ENCODE measurements at places on chromosomes 5 and 9.

GRCh38 chr5:111676926-111677415 is 80.0 kb downstream of the NREP start:
- no peak for DNase-seq

GRCh38 chr5:113871972-113872371 is 358.5 kb downstream of the YTHDC2 start:
- no peak for DNase-seq

- no peak for DNase-seq
Measured at GRCh38 chr5:25481463-25481862, 836.7 kb upstream of the CDH10 start.

DNA sequence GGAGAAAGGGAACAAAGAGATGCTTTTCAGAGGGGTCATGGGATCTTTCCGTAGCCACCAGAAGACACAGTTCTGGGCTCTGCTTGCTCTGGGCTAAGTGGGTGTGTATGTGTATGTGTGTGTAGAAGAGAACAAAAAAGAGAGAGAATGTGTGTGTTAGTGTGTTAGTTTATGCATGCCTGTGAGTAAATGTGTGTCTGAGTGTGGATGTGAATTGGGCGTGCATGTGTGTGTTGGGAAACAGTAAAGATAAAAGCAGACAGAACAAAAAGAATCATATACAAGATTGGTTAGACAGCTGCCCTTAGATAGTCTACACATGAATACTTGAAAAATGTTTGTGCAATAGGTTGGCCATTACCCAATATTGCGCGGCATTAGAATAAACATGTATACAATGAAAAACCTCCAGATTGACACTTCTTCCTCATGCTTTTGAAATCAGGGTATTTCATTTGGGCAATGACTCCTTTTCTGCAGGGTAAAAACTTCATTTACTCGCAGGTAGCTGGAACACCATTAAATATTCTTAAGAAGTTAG is 36.5 kb upstream of the HSPA9 start:
- DNase-seq = no peak

- DNase-seq = no peak
Measured at GRCh38 chr5:155794795-155795194, 532.2 kb upstream of the SGCD start.

- DNase-seq = peak; percentile 42
Measured at GRCh38 chr5:5165541-5166002, 25.4 kb downstream of the ADAMTS16 start.

DNA sequence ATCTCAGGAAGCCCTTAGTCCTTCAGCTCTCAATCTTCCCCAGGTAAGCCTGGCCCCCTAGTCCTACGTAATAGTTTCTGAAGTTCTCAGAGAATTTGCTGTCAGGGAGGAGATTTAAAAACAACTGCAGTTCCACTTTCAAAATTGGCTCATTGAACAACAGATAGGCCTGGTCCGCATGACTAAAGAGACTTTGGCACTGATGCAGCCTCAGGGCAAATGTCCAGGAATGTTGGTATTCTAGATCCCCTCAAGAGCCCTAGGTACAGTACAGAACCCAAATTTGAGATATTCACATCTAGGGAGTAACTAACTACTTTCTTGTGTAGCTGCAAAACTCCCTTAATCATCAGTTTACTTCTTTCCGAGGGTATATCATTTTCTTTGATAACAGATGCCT is 162.8 kb downstream of the GABRG2 start:
- DNase-seq = no peak

GRCh38 chr9:113886933-113887332 is 10.8 kb downstream of the ZNF618 start:
- peak; percentile 29 for DNase-seq

DNA sequence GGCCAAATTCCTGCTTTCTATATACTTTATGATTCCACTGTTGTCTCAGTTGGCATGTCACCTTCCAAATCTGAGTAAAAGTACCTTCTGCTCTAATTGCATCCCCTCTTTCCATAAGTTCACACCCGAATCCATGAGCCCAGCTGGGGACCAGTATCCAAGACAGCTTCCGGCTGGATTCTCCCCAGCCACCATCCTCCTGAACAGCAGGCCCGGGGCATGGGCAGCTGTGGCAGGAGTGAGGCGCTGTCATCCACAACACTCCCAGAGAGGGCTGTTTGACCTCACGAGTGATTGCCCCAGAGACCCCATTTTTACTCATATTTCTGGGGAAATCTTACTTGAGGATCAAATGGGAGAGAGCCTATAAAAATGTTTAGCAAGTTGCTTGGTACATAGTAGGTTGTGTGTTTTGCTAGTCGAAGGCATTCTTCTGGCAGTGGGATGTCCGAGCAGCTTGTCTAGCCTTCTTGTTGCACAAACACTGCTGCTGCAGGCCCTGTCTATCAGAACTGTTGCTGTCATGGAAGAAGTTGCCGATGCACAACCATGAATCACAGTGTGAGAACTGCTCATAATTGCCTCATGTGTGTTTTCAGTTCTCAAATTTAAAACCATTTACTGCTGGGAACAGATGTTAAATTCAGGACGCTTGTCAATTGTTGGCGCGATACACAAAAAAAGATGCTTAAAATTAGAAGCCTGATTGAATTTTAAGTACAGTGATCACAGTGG is 93.8 kb downstream of the HSPA4 start:
- DNase-seq = no peak

DNA sequence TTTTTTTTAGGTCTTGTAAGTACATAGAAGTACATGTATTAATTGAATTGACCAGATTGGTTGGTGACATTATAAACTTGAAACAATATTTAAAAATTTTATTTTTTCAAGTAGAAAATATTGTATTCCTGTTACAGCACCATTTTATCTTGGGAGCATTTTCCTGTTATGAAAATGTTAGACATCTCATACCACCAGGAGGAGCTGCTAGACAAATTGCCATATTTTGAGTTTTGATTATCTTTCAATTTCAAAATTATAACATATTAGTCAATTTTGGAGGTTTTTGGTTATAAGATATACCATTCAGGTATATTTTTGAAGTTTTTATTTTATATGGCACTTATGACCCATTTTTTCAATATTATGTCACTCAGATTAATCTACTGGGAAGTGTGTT is 84.4 kb downstream of the CNTLN start:
- peak; percentile 17 for DNase-seq

DNA sequence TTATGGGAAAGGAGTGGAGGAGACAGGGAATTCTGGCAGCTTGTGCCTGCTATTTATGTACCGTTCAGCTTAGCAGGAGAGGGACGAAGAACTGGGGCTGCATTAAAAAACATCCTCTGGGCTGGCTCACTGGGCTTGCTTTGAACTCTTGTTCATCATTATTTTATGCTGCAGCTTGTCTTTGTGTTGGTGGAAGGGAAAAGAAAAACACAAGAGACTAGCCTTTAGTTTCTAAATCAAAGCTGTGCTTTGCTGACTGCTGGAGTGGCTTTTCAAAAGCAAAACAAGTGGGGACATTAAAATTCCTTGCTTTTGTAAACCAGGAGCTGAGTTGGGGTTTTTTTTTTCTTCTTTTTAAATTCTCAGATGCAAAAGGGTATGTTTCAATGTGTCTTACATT is 5.9 kb upstream of the RGMB start:
- DNase-seq = no peak

DNA sequence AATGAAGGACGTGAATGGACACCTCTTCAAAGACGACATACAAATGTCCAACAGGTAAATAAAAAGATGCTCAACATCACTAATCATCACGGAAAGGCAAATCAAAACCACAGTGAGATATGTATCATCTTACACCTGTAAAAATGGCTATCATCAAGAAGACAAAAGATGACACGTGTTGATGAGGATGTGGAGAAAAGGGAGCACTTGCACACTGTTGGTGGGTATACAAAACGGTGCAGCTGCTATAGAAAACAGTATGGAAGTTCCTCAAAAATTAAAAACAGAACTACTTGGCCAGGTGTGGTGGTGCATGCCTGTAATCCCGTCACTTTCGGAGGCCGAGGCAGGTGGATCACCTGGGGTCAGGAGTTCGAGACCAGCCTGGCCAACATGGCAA is 47.9 kb downstream of the STK10 start:
- DNase-seq = no peak

- no peak for DNase-seq
Measured at GRCh38 chr9:130447193-130447816, 2.5 kb downstream of the ASS1 start.

- no peak for DNase-seq
Measured at GRCh38 chr5:133840168-133840567, 128.3 kb downstream of the C5orf15 start.

DNA sequence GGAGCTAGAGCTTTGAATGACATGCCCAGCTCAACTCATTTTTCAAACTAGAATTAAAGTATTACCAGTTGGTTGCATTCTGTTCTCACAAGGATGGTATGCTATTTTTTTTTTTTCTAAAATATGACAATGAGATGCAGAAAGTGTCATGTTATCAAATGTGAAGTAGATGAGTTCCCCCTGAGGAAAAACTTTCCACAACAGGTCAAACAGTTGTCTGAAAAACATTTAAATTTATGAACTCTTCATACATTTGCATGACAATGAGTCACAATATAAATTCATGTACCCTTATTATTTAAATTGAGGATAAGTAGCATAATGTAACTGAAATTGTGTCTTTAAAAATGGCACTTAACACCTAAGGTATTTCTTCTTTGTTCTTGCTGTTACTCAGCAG is 1720.5 kb upstream of the NUDT12 start:
- DNase-seq = no peak

- peak; percentile 11 for DNase-seq
Measured at GRCh38 chr9:22528485-22528884, 81.9 kb downstream of the DMRTA1 start.

DNA sequence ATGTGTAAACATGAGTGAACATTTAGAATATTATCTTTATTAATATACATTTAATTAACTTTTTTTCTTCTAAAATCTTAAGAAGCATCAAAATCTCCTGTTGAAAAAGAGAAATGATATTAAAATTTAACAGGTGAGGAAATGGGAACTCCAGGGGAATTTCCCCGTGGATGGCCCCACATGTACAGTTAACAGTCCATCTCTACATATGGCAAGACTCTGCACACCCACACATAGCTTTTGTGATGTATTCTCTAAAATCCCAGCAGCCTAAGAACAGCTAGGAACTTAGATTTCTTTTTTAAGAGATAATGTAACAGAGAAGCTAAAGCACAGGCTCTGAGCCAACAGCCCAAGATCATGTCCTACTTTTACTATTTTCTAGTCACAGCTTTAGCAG is 556.3 kb upstream of the RGMB start:
- DNase-seq = no peak
